ENCODE measurements at places on chromosomes 2 and 18. TPM values are rescaled to one million over a fixed set of nuclear protein-coding genes. Genes with fewer than 3 reads are reported as not detected.
A peak's percentile ranks its signal among the peaks of the same experiment; 100 is the strongest.

DNA sequence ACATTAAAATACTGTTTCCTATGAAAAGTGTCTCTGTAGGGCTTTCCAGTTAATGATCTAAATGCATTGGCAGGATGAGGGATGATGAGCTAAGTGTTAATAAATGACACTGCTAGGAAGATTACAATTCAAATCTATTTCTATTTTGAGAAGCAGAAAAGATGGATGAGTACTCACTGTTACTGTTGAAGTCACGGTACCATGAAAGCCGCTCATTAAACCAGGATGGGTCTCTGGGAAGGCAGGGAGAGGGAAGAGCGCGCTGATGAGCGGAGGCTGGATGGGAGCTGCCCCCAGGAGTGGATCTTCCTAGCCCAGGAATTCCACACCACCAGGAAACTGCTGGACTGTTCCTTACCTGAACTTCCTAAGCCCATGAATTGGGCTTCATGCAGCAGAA is 27.1 kb upstream of the TXNDC2 start:
- DNase-seq = no peak

- no peak for DNase-seq
Observed at GRCh38 chr2:226981791-226982326, 146.0 kb downstream of the RHBDD1 start.

- no peak for DNase-seq
Observed at GRCh38 chr2:96412307-96413258, 77.0 kb downstream of the NCAPH start.

GRCh38 chr18:69956665-69957620 is 9.3 kb upstream of the CD226 start:
- DNase-seq = no peak

DNA sequence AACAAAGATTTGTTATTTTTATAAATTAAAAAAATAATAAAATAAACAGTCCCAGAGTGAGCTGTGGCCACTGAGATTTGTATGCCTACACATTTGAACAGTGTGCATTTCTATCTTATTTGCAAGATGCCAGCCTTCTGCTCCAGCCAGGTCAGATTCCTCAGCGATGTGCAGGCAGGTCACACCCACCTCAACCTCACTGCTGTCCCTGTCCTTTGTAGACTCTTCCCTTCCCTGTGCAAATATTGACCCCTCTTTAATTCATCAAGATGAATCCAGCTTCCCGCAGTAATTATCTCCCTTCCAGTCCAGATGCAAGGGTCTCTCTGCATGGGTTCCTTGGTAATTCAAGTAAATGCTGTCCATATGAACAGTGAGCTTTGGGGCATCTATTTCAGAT is 256.2 kb downstream of the PIEZO2 start:
- no peak for DNase-seq

DNA sequence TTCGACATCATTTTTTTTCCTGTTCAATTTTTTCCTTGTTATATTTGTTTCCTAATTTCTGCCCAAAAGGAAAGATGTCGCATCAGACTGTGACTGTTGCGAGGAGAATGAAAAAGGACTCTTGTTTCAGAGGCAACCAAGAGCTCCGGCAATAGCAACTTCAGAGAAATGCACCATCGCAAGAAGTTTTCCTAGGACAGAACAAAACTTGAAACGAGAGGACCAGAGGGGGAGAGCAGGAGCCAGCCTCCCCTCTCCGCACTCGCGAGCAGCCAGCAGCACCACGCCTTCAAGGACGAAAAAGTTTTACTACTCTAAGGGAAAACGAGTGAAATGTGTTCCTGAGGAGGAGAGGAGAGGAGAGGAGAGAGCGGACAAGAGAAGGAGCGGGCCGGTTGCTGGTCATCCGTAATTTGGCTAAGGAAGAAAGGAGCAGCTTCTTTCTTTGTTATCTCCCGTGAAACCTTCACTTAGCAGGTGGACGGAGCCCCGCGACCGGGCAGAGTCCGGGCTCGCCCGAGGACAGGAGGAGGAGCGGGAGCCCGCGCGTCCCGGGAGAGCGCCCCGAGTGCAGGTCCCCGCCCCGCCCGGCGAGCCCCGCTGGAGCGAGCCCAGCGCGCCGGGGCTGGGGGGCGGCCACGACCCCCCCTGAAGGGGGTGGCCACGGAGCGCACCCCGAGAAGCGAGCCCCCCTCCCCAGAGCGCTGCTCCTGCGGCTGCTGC is 744 bp downstream of the POU3F3 start:
- DNase-seq = no peak

GRCh38 chr2:26847307-26847654 is 651 bp upstream of the DPYSL5 start:
- no peak for DNase-seq

DNA sequence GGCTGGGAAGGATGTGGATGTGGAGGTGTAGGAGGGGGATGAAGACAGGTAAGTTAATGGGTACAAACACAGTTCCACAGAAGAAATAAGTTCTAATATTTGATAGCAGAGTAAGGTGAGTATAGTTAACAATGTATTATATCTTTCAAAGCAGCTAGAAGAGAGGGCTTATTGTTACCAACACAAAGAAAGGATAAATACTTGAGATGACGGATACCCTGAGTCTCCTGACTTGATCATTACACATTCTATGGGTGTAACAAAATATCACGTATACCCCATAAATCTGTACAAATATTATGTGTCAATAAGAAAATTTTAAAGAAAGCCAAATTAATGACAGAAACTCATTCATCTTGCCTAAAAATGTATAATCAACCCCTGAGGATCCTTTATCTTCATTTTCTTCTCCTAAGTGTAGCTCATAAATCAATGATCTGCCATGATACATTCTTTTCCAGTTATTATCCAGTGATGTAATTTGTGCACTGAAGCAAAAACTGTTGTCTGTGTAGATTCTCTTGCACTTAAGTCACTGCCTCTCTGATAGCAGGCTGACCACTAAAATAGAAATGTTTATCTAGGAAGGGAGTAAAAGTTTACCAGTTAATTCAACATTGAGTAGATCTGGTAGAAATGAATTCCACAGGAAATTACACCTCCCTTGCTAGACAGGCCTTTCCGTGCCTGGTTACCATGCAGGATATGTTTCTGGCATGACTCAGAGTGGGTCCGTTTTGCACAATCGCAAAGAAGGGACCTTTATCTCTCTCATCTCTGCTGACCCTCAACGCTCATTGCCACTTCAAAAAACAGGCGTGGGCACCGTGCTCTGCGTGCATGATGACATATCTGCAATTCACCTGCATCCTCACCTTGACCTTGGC is 249.7 kb upstream of the NCKAP5 start:
- no peak for DNase-seq

DNA sequence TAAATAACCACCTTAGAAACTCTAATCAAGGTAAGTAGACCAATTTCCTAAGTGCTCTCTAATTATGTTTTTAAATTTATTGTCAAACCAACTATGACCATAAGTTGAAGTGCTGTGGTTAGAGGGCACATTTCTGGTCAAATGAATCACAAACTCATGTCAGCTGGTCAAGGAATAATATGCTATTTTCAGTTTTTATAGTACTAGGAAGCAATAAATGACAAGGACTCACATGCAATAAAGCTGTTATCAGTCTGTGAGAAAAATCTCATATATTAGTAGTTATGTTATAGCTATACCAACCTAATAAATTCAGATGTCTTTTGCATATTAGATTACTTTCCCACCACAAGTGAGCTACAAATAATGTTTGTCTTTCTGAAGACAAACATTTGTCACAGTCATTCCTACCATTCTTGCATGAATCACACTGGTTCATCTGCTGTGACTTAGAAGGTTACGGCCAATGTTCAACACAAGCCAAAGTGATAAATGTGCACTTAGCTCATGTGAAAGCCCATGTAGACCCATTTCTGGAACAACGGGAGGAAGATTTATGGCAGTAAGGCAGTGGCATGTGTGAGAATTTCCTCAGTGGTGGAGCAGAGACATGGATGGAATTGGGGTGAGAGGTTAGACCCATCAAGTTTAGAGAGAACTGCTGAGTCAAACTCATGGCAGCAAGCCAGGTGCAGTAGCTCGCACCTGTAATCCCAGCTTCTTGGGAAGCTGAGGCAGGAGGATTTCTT is 27.4 kb upstream of the CCNYL1 start:
- no peak for DNase-seq

DNA sequence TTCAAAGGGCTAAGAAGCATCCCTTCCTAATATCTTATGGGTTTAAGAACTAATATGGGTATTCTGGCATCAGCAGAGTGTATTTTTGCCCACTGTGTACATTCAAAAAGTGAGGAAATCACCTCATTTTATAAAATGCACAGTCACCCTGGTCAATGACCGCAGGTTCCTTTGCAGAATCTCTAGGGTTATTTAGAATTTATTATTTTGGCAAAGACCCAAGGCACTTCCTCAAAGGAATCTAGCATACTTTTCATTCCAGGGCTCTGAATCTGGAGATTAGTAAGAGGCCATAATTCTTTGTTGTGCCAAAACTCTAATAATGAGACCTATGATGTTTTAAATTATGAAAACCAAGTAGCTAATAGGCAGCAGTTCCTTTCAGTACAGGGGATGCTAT is 27.2 kb upstream of the CDH2 start:
- DNase-seq = no peak

DNA sequence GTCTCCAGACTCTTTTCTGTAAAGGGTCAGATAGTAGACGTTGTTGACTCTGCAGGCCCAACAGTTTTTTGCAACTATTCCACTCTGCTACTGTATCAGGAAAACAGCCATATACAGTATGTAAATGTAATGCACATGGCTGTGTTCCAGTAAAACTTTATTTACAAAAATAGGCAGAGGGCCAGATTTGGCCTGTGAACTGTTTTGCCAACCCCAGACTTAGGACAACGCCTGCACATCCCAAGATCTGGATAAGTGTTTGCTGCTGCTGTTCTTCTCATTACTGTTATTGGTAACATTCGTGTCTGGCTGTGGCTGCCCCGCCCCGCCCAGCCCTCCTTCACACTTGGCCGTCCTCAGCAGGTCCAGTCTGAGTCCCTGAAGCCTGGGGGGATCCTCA is 94.6 kb upstream of the MCFD2 start:
- no peak for DNase-seq

GRCh38 chr2:40148334-40148733 is 303.6 kb downstream of the SLC8A1 start:
- no peak for DNase-seq

DNA sequence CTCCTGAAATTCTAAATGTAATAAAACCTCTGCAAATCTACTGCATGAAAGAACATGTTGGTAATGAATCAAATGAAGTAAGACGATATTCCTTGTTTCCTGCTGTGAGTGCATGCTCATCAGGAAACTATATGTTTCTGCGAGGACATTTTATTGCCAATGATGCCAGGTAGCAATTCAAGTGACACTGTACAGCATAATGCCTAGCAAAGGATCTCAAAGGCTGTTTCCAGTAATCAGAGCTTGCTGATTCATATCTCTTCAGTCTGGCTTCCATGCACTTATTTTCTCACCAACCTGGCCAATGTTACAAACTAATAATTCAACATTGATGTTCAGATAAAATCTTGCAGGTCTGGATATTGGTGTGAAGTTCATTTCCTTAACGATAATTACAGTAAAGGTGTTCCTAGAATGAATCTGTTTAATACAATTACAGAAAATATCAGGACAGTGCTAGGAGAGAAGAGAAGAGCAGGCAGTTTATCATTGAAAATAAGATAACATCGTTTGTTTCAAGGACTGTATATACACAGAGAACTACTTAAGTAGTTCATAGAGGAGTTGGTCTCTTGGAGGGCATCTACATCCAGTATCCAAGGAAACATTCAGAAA is 568.5 kb upstream of the SOX11 start:
- DNase-seq = no peak

DNA sequence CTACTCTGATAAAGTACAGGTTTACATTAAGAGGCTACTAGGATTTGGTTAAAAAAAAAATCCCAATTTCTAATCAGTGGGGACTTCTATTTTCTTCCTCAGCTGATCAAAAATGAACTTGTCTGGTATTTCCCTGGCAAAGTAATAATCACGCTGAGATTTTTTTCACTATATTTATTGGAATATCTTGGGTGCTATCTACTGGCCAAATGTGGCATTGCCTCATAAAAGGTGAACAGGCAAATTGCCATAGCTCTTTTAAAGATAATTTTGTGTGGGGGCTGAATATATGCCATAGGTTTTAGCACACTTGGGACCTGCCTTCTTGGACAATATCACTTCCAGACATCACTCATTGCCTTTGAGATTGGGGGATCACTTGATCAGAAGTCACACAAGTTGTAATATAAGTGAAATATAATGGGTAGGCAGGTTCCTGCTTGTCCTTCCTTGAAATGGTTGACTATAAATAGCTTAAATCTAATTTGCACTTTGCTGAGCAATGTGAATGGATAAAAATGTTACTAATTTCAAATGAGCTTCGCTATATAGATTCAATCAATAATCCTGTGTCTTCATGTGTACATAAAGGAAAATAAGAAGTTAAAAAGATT is 7.0 kb upstream of the NXPH2 start:
- no peak for DNase-seq

DNA sequence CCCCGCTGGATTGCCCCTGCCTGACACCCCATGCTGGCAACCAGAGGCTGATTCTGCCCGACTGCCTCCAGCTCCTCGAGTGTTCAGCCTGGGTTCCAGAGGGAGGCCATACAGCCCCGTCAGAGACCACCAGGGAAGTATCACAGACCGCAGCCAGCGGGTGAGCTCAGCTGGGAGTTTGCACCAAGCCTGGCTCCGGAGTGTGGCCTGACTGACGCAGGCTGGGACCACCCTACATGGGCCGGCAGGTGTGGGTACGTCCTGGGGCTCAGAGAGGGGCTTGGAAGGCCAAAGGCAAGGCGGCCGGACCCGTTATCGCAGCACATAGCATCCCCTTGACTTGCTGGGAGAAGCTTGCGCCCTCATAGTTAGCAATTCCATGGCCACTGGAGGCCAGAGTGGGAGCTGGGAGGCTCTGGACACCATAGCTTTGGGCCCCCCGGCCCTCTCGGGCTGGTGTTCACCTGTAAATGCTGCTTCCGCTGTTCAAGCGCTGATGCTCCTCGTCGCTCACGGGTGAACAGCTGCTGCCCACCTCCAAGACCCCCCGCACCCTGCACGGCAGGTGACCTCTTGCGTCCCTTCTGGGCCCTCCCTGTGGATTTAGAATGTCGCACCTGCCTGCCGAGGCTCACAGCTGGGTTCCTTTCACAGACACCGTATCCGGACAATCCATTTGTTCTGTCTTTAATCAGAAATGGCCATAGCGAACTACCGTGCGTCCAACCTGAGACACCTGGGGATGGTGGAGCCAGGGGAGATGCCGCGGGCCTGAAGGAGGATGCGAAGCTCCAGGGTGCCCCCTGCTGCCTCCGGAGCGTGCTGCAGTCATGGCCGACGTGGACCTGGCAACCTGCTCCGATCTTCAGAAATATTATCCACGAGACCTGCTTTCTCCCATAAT is 31.2 kb upstream of the SLC66A3 start:
- DNase-seq = peak; percentile 73

Gene FZD7
- total RNA-seq = 25.3 TPM

Gene MDH1B
- 0.54 TPM for total RNA-seq

Gene SPHKAP
- 113 TPM for total RNA-seq

Gene PTPRN
- not detected for total RNA-seq

Gene CENPA
- total RNA-seq = 0.51 TPM

Gene DSG3
- total RNA-seq = not detected

Gene WNT10A
- not detected for total RNA-seq

Gene GKN1
- not detected for total RNA-seq
